ENCODE measurements at places on chromosomes 2 and 18.

- no peak for DNase-seq
Measured at GRCh38 chr18:46293742-46294181, 189.6 kb downstream of the HAUS1 start.

GRCh38 chr18:38475686-38476085 lies 910.1 kb upstream of the CELF4 start:
- DNase-seq, result no peak

GRCh38 chr18:50992351-50992762 lies 24.5 kb downstream of the ELAC1 start:
- DNase-seq, result no peak

- no peak for DNase-seq
Measured at GRCh38 chr2:240507060-240507777, 50.6 kb downstream of the ANKMY1 start.

GRCh38 chr2:75238670-75239330 lies 39.5 kb upstream of the TACR1 start:
- DNase-seq, result no peak

DNA sequence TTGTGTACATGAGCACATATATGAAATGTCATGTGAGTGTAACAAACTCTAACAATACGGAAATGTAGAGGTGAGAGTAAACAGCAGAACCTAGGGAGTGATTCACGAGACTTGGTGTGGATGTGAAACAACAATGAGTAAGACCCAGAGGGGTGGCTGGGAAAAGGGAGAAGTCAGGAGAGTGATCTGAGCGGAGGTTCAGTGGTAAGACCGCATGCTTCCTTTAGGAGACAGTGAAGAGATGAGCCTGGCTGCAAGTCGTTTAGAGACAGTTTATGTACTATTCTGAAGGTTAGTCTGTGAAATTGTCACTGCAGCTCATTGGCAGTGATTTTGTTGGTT lies 150.6 kb downstream of the PRPF40A start:
- DNase-seq, result no peak

DNA sequence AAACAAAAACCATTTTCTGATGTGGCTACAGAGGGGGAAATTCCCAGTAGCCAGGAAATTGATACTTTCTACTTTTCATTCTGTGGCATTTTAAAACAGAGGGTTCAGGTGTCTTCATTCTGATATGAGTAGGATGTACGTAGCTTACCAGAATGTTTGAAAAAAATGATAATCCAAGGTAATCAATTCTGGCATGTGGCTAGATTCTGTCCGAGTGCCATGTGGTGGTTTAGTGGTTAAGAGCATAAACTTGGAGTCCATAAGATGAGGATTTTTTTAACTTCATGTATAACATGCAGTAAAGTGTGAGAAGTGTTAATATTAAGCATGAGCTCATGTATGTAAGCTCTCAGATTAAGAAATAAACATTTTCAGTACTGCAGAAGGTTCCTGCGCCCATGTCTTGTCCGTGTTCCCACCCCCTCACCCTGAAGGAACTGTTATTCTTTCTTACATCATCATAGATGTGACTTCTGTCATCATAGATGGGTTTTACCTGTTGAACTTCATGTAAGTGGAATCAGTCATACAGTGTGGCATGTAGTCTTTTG lies 4.5 kb downstream of the B3GNT2 start:
- no peak for DNase-seq

DNA sequence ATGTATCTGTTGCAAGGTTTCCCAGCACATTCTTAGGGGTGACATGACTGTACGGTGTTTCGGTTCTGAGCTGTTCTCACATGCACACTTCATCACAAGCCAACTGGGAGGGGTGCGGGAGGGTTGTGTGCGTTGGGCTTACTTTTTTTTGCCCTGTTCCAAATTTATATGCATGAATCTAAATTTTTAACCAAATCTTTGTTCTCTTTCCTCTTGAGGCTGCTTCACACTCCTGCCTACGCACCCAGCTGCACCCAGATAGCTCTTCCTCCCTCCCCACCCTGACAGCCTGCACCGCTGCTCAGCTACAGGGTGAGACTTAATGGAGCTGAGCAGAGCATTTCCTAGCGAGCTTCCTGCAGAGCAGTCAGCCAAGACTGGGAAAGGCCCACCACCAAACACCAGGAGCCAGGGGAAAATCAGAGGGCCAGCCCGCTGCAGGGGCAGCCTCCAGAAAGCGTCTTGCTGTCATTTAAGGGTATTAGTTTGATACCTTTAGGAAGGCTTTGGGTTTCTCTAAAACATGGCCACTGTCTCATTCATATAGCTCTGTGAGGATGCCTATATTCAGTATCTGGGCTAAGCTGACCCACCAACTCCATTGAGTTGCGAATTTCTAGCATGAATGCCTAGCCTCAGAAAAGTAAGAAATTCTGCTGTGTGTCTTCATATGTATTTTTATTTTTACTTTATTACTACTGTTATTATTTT lies 84.5 kb downstream of the POU3F3 start:
- no peak for DNase-seq
